Natural killer cell treated with Interleukin-12 subunit alpha and Interleukin-12 subunit beta and Interleukin-15 and Interleukin-18, amount 100 ng/mL, for 72 hours (primary cell): ENCODE measurements at places on chromosomes 6 and 20. TPM values are rescaled to one million over a fixed set of nuclear protein-coding genes. Genes with fewer than 3 reads are reported as not detected.

Gene MKKS
- total RNA-seq = 5.6 TPM

Gene IMPG1
- not detected for total RNA-seq

Gene ZC2HC1B
- total RNA-seq = not detected

Gene CAGE1
- total RNA-seq = 0.76 TPM

Gene HCRTR2
- not detected for total RNA-seq

Gene NRM
- total RNA-seq = 24.2 TPM

Gene CRIP3
- total RNA-seq = not detected

Gene RRP36
- 96.5 TPM for total RNA-seq

Gene RAET1L
- not detected for total RNA-seq

Gene ZC3H12D
- total RNA-seq = 2.1 TPM

Gene ARHGAP18
- total RNA-seq = 14.3 TPM

Gene TREM1
- total RNA-seq = not detected

DNA sequence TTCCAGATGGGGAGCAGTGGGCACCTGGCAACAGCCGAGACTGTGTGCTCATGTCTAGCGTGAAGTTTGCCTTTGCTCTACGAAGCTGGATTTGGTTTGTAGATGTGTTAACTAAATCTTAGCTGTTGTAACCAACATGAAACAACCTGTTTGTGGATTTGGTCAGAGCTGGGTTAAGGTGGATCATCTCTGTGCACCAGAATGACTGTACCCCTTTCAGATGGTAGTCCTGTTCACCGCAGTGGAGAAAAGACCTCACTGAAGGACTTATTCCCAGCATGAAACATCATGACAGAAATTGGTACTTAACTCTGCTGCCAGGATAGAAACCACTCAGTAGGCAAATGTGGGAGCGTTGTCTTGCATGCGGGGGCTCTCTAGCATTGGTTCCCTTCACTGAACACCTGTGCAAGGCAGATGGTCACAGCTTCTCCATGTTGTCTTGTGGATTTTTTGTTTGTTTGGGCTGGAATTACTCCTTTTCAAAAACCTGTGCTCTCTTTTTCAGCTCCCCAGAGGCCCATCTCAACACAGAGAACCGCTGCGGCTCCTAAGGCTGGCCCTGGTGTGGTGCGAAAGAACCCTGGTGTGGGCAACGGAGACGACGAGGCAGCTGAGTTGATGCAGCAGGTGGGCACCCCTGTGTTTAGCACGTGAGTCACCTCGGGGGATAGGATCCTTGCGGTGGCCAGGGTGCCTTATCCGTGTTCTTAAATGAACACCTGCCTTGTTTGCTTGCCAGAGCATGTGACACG, 19.3 kb upstream of the EFCAB8 start:
- DNase-seq = no peak
- no peak overlapping the region for H3K4me3 ChIP-seq
- H3K36me3 ChIP-seq = peaks cover 33% of the 10 kb centered on the region
- peaks cover 18% of the 10 kb centered on the region for H3K4me1 ChIP-seq
- H3K27me3 ChIP-seq = no peaks in the 10 kb centered on the region

DNA sequence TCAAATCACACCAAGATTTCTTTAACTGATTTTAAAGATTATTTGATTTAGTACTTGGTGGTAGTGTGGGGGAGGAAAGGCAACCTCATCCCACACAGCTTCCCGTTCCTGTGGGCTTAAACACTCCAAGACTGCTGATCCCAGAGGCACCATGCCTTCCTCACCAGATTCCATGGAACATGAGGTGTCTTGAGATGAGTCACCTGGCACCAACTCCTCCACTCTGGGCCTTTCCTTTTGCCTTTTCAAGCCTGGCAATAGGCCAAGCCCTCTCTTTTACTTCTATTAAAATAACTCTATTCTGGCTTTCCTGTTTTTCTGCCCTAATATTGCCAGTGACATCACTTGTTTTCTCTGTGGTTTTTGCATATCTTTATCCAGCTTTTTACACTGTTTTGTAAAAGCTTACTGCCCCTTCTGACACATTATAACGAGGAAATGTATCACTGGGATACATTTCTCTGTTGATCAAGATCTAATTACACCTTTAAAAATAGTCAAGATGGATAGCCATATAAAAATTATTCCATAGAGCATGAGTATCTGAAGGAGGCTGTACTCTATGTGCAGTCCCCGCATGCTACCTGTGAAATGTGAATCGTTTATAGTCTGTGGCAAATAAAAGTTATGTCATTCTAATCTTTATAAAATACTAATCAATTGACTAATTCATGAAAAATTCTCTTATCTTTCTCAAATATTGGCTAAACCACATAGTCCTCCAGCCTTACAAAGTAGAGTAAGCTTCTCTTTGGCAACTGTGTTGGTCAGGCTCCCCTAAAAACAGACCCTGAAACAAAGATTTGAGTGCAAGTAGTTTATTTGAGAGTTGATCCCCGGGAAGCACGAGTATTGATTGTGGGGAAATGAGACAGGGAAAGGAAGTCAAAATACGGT, 257.8 kb upstream of the KCNQ5 start:
- H3K4me3 ChIP-seq = no peak overlapping the region
- no peak for DNase-seq
- peaks cover 13% of the 10 kb centered on the region for H3K27me3 ChIP-seq
- no peaks in the 10 kb centered on the region for H3K4me1 ChIP-seq

DNA sequence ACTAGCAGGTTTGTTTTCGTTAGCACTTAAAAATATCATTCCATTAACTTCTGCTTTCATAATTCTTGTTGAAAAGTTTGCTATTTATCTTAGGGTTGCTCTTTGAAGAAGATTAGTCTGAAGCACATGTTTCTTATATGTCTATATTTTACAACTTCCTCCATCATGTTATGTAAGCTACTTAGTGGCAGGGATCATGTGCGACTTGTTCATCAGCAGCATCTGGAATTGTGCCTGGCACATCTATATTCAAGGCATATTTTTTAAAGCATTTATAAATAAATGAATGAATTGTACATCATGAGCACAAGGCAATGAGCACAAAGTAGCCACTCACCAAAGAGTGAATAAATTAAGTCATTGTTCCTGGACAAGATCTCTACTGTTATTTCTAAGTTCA, 187.2 kb upstream of the COL21A1 start:
- H3K27ac ChIP-seq = no peak overlapping the region
- H3K4me1 ChIP-seq = no peaks in the 10 kb centered on the region
- H3K36me3 ChIP-seq = no peaks in the 10 kb centered on the region
- H3K4me3 ChIP-seq = no peak overlapping the region
- no peaks in the 10 kb centered on the region for H3K27me3 ChIP-seq

- H3K4me1 ChIP-seq = no peaks in the 10 kb centered on the region
- H3K27me3 ChIP-seq = no peaks in the 10 kb centered on the region
Observed at GRCh38 chr20:33967126-33967525, 26.6 kb upstream of the RALY start.

- H3K36me3 ChIP-seq = peaks cover 11% of the 10 kb centered on the region
- peaks cover 12% of the 10 kb centered on the region for H3K4me1 ChIP-seq
- H3K4me3 ChIP-seq = no peak overlapping the region
- peaks cover 5% of the 10 kb centered on the region for H3K27me3 ChIP-seq
- no peak for DNase-seq
- no peak overlapping the region for H3K27ac ChIP-seq
Observed at GRCh38 chr20:34115232-34115631, 3.2 kb upstream of the EIF2S2 start.

GRCh38 chr6:11042025-11042749, 1.9 kb downstream of the ELOVL2 start:
- H3K4me3 ChIP-seq = no peak overlapping the region
- DNase-seq = no peak
- H3K27me3 ChIP-seq = peaks cover 60% of the 10 kb centered on the region
- H3K4me1 ChIP-seq = peaks cover 6% of the 10 kb centered on the region
- H3K27ac ChIP-seq = no peak overlapping the region

GRCh38 chr6:13927203-13927602, 2.5 kb downstream of the RNF182 start:
- DNase-seq = no peak
- peaks cover 13% of the 10 kb centered on the region for H3K4me1 ChIP-seq
- H3K36me3 ChIP-seq = no peaks in the 10 kb centered on the region
- H3K27ac ChIP-seq = no peak overlapping the region
- H3K4me3 ChIP-seq = no peak overlapping the region

GRCh38 chr6:99119109-99120031, 171.6 kb upstream of the FBXL4 start:
- no peaks in the 10 kb centered on the region for H3K36me3 ChIP-seq
- peaks cover 12% of the 10 kb centered on the region for H3K27me3 ChIP-seq
- H3K4me3 ChIP-seq = no peak overlapping the region
- DNase-seq = no peak
- H3K4me1 ChIP-seq = no peaks in the 10 kb centered on the region

DNA sequence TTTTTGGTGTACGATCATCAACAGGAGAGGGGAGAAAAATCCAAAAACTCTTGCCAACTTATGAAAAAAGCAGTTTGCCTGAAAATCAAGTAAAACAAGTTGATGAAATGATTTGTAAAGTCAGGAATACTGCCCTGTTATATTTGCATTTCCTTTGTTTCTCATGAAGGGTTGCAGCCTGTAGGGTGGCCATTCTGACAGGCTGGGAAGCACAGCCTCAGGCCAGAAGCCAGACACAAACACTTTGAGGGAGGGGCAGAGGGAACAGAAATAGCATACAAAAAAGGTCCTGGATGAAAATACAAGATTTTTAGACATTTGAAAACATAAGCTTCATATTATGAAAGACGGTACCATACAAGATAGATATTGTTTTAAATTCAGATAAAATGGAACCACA, 109.8 kb downstream of the DTNBP1 start:
- peaks cover 19% of the 10 kb centered on the region for H3K4me1 ChIP-seq
- no peaks in the 10 kb centered on the region for H3K36me3 ChIP-seq
- H3K27me3 ChIP-seq = no peaks in the 10 kb centered on the region
- no peak for DNase-seq
- no peak overlapping the region for H3K4me3 ChIP-seq
- no peak overlapping the region for H3K27ac ChIP-seq

- H3K4me3 ChIP-seq = no peak overlapping the region
- no peak for DNase-seq
- H3K27ac ChIP-seq = no peak overlapping the region
- no peaks in the 10 kb centered on the region for H3K4me1 ChIP-seq
- no peaks in the 10 kb centered on the region for H3K36me3 ChIP-seq
Observed at GRCh38 chr6:126804332-126805064, 314.0 kb upstream of the RSPO3 start.

GRCh38 chr20:46713957-46714834, 4.7 kb downstream of the SLC2A10 start:
- H3K4me3 ChIP-seq = no peak overlapping the region
- H3K27ac ChIP-seq = no peak overlapping the region

DNA sequence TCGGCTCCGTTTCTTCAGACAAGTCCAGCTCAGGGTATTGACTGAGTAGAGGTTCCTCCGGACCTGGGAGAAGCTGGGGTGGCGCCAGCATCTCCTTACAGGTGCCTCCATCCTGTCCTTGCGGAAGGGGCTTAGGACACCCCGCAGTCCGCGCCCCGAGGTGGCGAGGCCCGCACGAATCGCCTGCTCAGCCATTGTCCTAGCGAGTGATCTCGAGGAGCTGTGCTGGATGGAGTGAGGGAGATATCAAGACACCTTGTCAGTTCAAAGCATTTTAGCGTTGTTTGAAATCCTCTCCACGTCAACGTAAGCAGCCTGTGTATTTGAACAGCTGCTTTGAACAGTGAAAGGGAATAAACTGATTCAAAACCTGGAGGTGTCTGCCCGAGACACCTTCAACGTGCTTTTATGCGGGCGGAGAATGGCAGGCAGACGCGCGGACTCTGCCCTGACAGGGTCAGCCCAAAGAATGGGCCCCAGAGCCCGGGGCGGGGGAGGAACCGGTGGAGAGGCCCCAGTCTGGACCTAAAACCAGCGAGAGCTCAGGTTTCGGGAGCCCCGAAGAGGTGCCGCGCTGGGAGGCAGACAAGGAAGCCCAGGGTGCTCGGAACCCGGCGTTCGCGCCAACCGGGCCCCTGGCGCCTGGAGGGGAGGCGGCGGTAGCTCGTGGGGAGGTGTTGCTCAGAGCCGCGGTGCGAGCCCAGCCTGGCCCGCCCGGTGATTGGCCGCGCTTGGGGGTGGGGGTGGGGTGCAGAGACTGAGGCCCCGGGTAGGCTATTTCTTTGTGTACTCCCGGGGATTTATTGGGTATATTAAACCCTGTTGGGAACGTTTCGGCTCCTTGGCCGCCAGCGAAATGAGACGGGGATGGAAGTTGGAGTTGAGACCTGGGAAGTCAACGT, 3.1 kb upstream of the POU3F2 start:
- peak overlapping the region; percentile 25 for H3K4me3 ChIP-seq
- peaks cover 74% of the 10 kb centered on the region for H3K27me3 ChIP-seq
- H3K27ac ChIP-seq = no peak overlapping the region
- DNase-seq = no peak

- no peaks in the 10 kb centered on the region for H3K36me3 ChIP-seq
- no peak overlapping the region for H3K4me3 ChIP-seq
- H3K27me3 ChIP-seq = no peaks in the 10 kb centered on the region
- peaks cover 8% of the 10 kb centered on the region for H3K4me1 ChIP-seq
- peak overlapping the region; percentile 79 for H3K27ac ChIP-seq
Observed at GRCh38 chr6:41578217-41579087, 32.3 kb downstream of the FOXP4 start.

- H3K4me1 ChIP-seq = peaks cover 7% of the 10 kb centered on the region
- DNase-seq = no peak
- no peak overlapping the region for H3K27ac ChIP-seq
- H3K4me3 ChIP-seq = no peak overlapping the region
- peaks cover 10% of the 10 kb centered on the region for H3K36me3 ChIP-seq
- no peaks in the 10 kb centered on the region for H3K27me3 ChIP-seq
Observed at GRCh38 chr6:30730601-30731435, 10.7 kb downstream of the TUBB start.

GRCh38 chr20:34543463-34544056, 15.0 kb upstream of the MAP1LC3A start:
- peaks cover 21% of the 10 kb centered on the region for H3K4me1 ChIP-seq
- no peak overlapping the region for H3K4me3 ChIP-seq
- H3K36me3 ChIP-seq = peaks cover 8% of the 10 kb centered on the region
- H3K27ac ChIP-seq = no peak overlapping the region
- no peak for DNase-seq

DNA sequence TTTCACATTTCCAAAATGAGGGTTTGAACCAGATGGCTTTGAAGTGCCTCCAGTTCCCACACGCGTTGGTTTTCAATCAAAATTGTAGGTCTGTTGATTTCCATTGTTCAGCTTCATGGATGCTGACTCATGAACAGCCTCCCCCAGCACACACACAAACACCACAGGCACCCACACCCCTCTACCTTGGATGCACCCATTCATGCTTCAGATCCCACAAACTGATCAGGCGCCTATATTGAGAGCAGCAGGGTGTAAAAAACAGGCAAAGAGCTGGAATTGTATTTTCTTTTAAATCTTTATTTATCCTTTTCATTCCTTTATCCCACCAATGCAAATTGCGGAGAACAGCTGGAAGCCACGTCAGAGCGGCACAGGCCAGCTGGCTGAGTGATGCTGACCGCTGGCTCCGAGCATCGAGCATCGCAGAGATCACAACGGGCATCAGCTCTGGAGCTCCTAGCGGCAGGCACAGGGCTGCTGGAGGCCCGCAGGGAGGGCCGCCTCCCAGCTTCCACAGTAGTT, 29.3 kb upstream of the TBC1D7 start:
- H3K27ac ChIP-seq = peak overlapping the region; percentile 61
- peaks cover 57% of the 10 kb centered on the region for H3K4me1 ChIP-seq
- DNase-seq = no peak

- H3K27ac ChIP-seq = peak overlapping the region; percentile 74
- peaks cover 71% of the 10 kb centered on the region for H3K4me1 ChIP-seq
Observed at GRCh38 chr6:45590226-45590625, 212.5 kb upstream of the SUPT3H start.

- H3K4me3 ChIP-seq = no peak overlapping the region
- peaks cover 6% of the 10 kb centered on the region for H3K36me3 ChIP-seq
- no peaks in the 10 kb centered on the region for H3K27me3 ChIP-seq
Observed at GRCh38 chr6:78810698-78811097, 56.7 kb upstream of the IRAK1BP1 start.
